NCI-H510A (cell line): ENCODE measurements at places on chromosomes 2 and 18.

DNA sequence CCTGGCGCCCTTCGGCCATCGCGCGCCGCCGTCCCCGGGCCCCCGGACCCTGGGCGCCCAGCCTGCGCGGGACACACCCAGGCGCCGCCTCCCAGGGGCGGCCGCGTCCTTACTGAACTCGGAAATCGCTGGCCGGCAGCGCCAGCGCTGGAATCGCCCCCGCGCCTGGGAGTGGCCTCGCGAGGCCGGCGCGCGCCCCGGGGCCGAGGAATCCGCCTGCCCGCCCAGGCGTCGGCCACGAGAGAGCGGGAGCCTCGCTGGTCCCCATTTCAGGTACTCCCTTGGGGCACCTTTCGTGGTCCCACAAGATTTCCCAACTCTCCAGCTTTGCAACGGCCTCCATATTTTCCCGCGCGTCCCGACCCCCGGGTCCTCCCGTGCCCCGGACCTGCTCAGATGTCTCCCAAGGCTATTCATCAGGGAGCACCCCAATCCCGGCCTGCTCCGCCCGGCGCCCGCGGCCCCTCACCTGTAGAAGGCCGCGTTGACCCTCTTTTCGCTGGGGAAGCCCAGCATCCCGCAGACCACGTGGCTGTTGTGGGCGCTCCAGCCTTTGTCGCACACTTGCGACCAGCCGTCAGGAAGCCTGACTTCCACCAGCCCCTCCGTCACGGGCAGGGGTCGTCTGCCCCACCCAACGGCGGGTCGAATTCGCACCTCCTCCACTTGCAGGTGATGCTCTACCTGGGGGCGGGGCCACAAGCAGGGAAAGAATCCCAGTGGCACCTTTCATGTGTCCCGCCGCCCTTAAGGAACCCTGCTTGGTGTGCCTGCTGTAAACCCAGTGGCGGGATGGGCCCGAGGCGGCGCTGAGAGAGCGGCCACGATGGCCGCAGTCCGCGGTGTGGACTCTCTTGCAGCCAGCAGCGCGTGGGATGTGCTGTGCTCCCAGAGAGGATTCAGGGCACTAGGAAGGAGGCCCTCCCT, 4.6 kb downstream of the LOXL3 start:
- peak; percentile 67 for DNase-seq

DNA sequence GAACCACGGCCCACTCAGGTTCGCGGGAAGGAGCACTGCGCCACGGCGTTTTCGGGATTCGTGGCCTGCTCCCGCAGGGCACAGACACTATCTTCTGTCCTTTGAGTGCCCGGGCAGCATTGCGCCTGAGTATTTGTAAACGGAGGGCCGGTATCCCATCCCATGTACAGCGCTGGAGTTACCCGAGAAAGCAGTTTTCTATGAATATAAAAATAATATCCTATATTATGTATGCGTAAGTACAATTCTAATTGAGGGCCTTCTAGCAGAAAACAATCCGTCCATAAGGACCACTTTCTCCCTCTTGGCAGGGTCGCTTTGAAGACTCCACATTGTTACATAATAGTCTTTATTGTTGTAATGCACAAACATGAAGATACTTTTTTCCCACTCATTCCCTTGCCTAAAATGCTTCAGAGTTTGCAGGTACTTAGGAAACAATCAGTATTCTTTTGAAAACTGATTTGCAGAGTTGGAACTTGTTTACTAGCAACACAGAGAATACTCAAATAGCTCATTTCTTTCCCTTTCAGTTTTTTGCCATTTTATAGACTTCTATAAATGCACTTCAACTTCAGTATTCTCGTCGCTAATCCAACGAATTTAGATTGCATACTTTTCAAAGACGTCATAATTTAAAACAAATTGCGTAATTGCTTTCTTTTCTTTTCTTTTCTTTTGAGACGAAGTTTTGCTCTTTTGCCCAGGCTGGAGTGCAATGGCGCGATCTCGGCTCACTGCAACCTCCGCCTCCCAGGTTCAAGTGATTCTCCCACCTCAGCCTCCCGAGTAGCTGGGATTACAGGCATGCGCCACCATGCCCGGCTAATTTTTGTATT, 1.0 kb upstream of the REV1 start:
- no peak for DNase-seq

GRCh38 chr2:148237911-148238310, 217.0 kb downstream of the MBD5 start:
- DNase-seq: no peak

DNA sequence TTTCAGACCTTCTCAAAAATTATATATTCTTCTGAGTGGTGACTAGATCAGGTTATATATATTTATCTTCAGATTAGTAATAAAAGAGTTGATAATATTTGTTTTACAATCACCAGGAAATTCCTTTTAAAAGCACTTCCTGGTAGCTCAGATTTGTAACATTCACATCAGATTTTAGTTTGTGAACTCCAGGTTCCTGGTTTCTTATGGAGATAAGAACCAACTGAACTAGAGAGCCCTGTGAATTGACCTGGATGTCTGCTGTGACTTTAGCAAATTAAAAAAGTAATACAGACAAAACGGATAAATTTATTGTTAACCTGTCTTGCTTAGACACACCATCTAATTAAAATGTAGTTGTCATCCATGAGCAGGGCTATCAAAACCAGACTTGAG, 868.7 kb downstream of the BCL11A start:
- no peak for DNase-seq

DNA sequence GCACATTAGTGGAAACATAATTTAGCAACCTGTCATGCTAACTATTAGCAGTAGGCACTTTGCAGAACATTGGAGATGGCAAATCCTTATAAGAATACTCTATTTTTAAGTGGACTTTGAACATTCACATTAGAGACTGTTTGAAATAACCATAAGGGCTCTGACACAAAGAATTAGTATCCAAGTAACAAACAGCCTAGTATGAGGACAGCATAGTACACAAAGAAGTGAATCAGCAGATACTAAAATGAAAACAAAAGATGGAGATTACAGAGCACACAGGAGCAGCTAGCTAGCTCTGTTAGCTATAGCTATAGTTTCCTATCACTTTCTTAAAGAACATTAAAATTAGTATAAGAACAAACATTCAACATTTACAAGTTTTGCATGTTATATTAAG, 256.3 kb upstream of the SPOPL start:
- DNase-seq: no peak

- DNase-seq: no peak
Observed at GRCh38 chr2:98457045-98457696, 12.5 kb downstream of the INPP4A start.

DNA sequence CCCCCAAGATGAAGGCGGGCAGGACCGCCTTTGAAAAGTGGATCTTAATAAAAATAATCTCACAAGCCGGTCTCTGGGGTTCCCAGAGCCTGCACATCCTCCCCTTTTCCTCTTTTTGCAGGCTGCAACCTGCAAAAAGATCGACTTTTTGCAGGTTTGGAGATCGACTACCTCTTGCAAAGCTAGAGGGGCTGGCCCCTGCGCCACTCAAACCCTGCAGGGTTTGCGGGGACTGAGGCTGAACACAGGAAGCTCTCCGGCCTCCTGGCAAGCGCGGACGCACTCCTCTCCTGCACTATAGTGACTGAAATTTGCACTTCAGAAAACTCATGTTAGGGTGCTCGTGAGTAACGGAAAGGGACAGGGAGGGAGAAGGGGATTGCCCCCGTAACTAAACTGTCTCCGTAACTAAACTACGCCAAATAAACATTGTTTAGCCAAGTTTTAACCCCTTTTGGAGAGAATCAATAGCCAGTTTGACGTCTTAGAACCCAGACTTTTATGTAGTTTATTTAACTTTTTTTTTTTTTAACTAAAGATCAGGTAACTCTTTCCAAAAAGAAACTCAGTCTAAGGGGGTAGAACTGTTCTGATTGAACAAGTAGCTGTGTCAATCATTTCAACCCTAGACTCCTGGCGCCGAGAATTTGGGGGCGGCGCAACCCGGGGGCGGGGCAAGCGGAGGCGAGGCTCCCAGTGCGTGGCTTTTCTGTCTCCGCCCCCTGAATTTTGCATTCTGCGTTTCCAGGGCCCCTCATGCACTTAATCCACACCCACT, 2.5 kb downstream of the IGFBP5 start:
- peak; percentile 80 for DNase-seq

- DNase-seq: no peak
Observed at GRCh38 chr2:1268034-1268433, 145.2 kb upstream of the TPO start.

GRCh38 chr18:23718243-23718720, 29.0 kb downstream of the LAMA3 start:
- DNase-seq: no peak

DNA sequence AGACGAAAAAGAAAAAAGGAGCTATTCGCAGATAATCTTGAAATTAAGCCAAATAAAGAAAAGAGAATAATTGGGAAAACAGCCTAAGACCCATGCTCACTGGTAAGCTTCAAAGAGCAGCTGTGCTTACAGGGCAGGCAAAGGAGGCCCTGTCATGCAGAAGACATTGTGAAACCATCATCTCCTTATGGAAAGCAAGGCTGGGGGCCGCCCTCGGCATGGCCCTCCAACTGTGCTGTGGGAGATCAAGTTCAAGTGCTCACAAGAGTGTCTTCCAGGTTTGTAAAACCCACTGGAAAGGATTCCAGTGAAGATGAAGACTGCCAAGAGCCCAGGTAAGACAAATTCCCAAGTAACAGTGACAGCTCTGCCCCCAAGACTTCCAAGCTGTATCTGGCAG, 32.2 kb downstream of the ACVR1 start:
- DNase-seq: no peak

- DNase-seq: no peak
Observed at GRCh38 chr2:226048611-226049010, 649.1 kb downstream of the NYAP2 start.

DNA sequence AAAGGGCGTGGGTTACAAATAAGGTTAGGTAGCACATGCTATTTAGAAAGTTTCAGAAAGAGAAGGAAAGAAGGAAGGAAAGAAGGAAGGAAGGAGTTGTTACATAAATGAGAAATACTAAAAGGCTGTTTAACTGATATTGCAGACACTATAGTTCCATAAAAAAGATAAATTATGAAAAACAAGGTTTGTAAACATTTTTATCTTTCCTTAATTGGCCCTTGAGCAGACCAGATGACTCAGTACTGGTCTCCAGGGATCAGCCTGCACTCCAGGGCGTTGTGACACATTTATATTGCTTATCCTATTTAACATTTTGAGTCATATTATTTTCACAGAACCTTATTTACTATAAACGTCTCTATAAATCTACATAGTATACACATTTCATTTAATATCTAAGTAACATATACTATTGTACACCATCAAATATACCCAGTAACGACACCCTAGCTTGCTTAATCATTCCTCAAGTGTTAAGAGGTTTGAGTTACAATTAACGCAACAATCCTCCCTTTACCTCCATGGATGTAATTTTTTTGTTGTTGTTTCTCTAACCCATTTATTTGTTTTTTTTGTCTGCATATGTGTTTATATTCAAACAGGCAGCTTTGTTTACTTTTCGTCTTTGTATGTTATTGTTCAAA, 2.8 kb upstream of the RAB31 start:
- no peak for DNase-seq

GRCh38 chr2:214265991-214266489, 144.8 kb upstream of the VWC2L start:
- no peak for DNase-seq

GRCh38 chr2:212147921-212148513, 390.6 kb downstream of the ERBB4 start:
- DNase-seq: no peak

- DNase-seq: no peak
Observed at GRCh38 chr2:211729433-211729832, 809.2 kb downstream of the ERBB4 start.

- no peak for DNase-seq
Observed at GRCh38 chr2:123651151-123651550, 373.9 kb upstream of the CNTNAP5 start.

DNA sequence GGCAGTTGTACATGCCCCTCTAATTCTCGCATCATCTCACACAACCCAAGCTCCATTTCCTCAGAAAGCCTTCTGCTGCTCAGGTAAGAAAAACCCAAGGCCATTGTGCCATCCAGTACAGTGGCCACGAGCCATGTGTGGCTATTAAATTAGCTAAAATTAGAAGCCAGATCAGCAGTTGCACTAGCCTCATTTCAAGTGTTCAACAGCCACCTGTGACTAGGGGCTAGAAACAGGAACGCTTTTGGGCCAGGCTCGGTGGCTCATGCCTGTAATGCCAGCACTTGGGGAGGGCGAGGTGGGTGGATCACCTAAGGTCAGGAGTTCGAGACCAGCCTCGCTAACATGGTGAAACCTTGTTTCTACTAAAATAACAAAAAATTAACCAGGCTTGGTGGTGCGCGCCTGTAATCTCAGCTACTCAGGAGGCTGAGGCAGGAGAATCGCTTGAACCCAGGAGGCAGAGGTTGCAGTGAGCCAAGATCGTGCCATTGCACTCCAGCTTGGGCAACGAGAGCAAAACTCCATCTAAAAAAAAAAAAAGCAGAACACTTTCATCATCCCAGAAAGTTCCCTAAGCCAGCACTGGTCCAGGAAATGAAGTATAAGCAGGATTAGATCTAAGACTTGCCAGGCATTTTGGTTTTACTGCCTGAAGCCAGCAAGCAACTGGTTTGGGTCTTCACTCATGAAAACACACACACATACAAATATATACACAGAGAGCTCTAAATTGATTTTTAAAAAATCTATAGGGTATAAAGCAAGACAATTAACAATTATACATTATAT, 35.7 kb downstream of the ATP8B1 start:
- DNase-seq: no peak

DNA sequence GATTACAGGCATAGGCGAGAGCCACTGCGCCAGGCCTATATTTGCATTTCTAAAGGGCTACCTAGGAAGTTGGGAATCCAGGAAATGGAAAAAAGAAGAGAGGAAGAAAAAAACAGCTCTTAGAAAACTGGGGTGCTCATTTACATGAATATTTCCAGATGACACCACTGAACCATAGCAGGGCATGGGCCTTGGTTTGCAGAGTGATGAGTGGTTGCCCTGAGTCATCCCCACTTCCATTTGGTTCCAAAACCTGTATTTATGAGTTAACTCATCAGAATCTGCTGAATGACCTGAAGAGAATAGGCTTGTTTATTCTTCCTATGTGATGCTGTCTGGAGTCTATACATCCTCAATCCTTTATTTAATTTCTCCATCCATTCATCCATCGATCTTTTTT, 36.2 kb downstream of the EHD3 start:
- no peak for DNase-seq

- no peak for DNase-seq
Observed at GRCh38 chr2:74250189-74250631, 51.8 kb downstream of the MTHFD2 start.

GRCh38 chr2:175854129-175854528, 147.9 kb downstream of the LNPK start:
- DNase-seq: no peak

GRCh38 chr2:208985644-208986043, 438.2 kb upstream of the MAP2 start:
- DNase-seq: no peak

GRCh38 chr2:218301176-218301819, 9.0 kb upstream of the TMBIM1 start:
- DNase-seq: peak; percentile 31

GRCh38 chr2:237691029-237691907, 63.9 kb downstream of the LRRFIP1 start:
- DNase-seq: no peak

- no peak for DNase-seq
Observed at GRCh38 chr18:25283781-25284180, 68.2 kb downstream of the ZNF521 start.
